Astrocyte (in vitro differentiated cells and primary cell): ENCODE measurements at places on chromosomes 16 and 17. TPM values are rescaled to one million over a fixed set of nuclear protein-coding genes. Genes with fewer than 3 reads are reported as not detected.

CORO1A gene
- 3.1 and 4.0 TPM in 2 replicates for total RNA-seq

PDILT gene
- total RNA-seq = not detected in 2 replicates

DNA sequence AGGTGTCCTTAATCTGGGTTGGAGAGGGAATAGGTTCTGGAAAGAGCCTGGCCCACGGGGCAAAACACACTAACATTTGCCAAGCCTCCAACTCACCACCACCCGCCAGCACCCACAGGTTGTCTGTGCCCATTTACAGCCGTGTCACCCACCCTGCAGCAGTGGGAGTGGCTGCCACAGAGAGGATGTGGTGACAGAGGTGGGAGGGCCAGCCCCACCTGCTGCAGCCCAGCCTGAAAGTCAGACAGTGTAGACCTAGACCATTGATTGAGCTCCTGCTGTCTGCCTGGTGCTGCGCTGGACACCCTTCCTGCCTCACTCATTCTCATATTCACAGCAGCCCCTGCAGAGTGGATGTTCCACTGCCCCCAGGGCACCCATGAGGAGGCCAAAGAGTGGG is 44.7 kb downstream of the IL21R start:
- no peak for DNase-seq

DNA sequence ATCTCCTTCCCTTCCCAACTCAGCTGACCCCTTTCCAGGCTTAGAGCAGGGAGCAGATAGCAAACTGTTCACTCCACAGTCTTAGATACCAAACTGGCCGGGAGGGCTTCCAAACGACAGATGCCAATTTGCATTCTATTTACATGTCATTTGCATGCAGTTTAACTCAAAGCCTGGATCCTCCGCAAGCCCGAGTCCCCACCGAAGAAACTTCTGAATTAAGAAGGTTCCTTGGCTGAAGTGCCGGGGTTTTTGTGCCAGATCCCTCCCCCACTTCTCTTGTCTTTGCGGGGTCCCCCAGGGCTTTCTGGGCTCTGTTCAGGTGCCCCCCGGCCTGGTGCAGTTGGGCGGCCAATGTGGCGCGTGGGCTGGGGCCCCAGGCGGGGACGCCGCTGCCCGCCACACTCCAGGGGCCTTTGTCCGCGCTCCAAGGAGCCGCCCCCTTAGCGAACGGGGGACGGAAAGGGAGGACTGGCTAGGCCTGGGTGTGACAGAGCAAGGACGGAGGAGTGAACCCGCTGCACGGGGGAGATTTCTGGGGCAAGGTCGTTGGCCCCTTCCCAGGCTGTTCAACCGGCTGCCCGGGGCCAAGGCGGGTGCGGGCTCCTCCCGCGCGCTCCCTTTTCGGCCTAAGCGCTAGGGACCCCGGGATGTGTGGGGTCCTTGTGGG is 1.2 kb downstream of the GPRC5B start:
- DNase-seq = no peak
